Stimulated activated CD4-positive, alpha-beta T cell treated with anti-CD3 and anti-CD28 coated beads, Interleukin-1b, Interleukin-23, amount 100 ng/mL, for 4 hours (primary cell): ENCODE measurements at places on chromosomes 13 and 19.

GRCh38 chr13:75656425-75656989 lies 20.4 kb downstream of the LMO7 start:
- no peak for DNase-seq

GRCh38 chr19:4851551-4852290 lies 15.7 kb downstream of the PLIN3 start:
- peak; percentile 73 for DNase-seq

- DNase-seq = no peak
These were observed 1.7 kb downstream of the ITM2B start for GRCh38 chr13:48234566-48235340.

DNA sequence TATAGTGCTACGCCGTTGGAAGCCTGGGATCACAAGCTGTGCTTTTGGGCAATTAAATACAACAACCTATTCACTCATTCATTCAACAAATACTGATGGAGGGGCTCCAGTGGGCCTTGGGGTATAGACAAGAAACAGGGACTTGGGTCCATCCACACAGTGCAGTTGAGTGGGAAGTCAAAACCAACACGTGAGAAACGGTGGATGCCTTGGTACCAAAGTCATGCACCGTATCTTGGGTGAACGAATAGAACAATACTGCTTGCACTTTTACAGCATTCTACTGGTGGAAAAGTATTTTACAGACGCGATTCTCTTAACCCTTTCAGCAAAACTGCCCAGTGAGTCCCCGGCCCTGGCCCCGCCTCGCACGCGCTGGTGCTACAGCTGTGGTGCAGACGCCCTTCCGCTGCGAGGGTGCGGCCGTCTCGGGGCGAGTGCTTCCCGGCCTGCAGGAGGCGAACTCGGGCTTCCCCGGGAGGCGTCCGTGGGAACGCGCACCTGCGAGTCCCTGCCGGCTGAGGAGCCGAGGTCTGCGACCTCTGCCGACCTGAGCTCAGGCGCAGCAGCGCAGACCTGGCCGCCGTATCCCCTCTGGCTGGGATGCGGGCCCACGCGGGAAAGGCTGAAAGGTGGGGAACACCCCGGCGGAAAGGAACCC lies 8.3 kb downstream of the TNFRSF19 start:
- DNase-seq = peak; percentile 27

DNA sequence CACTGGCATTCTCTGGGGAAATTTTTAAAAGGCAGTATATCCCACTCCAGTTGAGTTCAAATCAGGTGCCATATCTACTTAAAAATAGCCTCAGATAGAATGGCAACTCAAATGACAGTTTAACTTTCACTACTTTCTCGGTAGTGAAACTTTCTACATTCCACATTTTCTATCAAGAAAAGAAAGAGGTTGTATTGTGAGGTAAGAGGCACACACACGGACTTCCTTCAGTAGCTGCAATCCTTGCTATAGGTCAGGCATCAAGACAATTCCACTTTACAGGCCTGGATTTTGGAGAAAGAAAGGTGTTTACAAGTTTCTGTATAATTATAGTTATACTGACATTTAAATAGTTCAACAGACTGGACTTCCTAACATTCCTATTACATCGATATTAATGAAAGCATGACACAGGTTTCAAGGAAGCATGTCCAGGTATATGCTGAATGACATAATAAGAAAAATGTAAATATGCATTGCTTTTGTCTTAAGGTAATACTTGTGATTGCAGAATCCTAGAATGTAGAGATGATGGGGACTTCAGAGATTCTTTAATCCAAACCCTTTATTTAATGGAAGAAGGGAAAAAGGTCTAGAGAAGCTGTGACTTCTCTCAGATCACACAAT lies 5.2 kb downstream of the STARD13 start:
- no peak for DNase-seq

GRCh38 chr19:46630586-46631205 lies 5.3 kb downstream of the GNG8 start:
- DNase-seq = no peak

DNA sequence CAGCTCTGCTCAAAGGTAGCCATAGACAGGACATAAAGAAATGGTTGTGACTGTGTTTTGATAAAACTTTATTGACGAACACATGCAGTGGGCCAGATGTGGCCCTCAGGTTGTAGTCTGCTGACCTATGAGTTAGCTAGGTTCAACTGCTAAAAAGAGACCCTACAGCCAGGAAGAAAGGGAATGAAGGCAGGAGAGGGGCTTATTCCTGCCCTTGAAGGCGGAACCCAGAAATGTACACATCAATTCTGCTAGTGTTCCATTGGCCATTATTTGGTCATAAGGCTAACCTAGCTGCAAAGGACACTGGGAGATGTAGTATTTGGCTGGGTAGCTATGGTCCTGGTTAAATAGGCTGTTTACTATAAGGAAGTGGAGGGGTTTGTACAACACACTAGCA lies 18.0 kb downstream of the APBA3 start:
- no peak for DNase-seq

DNA sequence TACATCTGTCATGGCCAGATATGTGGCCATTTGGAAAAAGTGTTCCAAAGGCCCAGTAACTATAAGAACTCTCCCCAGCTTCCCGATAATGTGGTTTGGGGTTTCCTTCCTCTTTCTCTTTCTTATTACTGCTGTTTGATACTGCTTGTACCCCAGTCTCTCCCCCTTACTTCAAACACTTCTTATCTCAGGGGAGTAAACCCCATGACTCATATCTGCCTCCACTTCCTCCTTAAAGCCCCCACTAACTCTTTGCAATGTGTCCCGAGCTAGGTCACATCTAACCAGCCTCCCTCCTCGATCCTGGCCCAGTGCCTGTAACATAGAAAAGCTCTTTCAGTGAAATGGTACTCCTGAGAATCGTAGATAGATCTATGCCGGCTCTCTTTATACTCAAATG lies 82.4 kb upstream of the STARD13 start:
- DNase-seq = no peak

GRCh38 chr13:39956036-39956435 lies 300.6 kb downstream of the COG6 start:
- peak; percentile 28 for DNase-seq

GRCh38 chr19:16325161-16325527 lies 518 bp downstream of the KLF2 start:
- peak; percentile 27 for DNase-seq

DNA sequence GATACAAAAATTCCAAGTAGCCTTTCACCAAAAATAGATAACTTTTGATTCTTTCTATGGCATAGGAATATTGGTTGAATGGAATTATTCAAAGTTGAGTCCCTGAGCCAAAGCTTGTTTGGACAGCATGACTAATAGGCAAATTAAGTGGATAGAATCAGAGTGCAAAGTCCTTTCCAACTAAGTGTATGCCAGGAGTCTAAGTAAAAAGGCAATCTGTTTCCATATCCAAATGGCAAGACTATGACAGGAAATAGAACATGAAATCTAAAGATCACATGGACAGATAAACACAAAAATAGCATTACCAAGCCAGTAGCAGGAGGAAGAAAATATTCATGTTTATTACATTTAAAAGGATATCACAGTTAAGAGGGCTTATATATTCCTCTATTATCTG lies 804.6 kb downstream of the SLITRK6 start:
- DNase-seq = no peak

DNA sequence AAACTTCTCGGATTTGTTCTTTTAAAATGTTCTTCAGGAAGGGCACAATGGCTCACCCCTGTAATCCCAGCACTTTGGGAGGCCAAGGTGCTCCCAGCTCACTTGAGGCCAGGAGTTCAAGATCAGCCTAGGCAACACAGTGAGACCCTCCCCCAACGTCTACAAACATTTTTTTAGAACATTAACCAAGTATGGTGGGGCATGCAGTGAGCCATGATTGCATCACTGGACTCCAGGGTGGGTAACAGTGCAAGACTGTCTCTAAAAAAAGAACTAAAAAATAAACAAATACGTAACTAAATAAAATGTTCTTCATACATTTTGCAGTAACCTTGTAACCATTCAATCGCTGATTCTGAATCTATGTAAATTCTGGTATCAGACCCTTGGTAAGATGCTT lies 2.1 kb upstream of the IPO5 start:
- no peak for DNase-seq

DNA sequence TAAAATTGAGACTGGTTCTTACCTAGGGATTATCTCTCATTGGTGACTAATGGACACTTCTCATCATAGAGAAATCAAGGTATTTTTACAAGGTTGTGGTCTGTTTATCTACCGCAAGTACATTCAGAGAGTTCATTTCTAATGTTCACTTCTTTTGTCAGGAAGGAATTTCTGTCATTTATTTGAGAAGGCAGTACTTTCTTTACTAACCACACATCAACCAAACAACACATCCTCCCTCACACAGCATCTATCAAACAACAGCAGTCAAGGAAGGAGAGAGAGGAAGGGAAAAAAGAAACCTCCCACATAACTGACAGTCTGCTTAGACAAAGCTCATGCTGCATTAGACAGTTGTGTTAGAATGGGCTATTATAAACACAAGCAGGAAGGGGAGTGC lies 182.3 kb upstream of the KLF12 start:
- DNase-seq = no peak

DNA sequence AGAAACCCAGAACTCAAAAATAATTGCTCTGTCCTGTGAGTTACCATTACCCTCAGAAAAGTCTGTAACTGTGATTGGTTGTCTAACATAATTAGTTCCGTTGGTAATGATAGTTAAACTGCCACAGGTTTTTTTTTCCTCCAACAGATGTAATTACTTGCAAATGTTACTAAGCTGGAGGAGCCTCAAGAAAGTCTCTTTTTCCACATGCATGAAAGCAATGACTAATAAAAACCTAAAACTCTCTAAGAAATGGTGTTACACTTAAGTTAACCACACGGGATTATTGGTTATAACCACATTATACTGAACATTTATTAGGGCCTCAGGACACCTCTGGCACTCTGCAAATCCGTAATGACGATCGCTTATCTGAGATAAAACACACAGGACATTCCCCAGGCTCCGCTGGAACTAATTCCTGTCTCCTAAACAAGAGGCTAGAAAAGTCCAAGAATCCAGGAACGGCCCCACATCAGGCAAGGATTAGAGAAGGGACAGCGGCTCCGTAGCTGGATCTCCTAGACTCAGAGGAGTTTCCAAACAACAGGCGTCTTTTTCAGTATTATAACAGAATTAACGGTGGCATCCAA lies 753 bp downstream of the ZNF235 start:
- DNase-seq = no peak

GRCh38 chr13:100230769-100231149 lies 141.9 kb downstream of the PCCA start:
- no peak for DNase-seq

DNA sequence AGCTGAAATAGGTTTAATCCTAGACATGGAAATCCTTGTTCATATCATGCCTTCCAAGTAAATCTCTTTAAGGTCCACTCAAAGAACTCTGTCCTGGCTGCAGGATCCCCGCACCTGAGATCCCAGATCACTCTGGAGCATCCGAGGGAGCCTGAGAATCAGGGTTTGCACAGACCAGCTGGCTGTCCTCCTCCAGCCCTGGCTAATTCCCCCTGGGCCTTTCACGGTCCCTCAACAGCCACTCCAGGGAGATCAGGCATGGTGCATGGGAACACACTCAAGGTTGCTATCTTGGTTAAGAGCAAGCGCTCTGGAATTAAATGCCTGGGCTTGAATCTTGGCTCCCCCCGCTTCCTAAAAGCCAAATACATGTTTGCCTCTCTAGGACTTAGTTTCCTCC lies 130.8 kb downstream of the IRS2 start:
- no peak for DNase-seq

DNA sequence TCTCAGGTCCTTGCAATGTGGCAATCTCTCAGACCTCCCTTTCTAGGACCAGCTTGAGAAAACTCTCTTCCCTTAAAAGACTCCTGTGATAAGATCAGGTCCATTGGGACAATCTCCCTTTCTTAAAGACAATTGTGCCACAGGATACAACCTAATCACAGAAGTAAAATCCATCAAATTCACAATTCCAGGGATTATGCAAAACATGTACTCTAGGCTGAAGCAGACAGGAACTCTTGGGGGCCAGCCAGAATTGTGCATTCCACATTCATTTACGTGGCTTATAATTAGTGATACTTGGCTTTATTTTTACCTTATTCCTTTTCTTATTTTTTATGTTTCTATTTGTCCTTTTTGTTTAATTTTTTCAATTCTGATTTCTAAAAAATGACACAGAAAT lies 257.9 kb downstream of the KLF12 start:
- DNase-seq = no peak

GRCh38 chr13:106568299-106569003 lies 514 bp upstream of the ARGLU1 start:
- no peak for DNase-seq

DNA sequence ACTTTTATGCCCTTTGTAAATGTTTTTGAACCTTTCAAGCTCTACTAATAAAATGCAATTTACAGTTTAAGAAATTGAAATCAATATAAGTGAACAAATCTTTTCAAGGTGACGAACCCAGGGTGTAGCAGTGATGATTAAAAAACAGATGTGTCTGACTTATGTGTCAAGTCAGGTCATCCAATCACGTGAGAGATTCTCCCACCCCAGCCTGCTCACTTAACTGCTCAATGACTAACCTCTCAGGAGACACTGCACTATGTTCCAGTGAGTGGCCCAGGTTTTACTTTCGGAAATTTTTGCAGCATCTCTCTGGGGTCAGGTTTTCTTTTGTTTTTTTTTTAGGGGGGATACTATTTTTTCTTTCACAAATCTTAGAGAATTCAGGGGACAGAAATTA lies 60.7 kb downstream of the ZNF429 start:
- peak; percentile 8 for DNase-seq

DNA sequence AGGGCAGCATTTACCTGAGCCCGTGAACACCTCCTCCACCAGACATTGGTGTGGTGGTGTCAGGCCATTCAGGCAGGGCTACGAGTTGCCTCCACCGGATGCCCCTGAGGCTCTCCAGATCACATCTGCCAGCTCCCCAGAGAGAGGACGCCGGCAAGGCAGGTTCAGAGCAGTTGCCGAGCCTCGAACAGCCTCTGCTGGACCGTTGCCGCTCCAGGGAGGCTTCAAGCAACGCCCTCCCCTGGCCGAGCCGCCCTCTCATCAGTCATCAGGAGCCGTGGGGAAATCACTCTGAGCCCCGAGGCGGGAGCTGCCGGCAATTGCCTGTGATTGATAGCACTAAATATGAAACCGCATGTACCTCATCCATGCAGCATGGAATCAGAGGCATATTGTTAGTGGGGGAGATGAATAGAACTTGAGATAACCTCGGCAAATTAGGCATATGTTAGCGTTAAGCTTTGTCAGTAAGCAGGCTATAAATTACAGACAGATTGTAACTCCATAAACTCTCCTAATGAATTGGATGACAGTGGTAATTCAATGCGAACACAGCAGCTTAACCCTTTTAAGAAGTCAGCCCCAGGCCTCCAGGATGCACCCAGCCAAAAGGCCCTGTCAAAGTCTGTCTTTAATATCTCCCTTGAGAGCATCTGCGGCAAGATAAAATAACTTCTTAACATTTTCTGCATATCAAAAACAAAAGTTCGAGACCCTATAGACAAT lies 29.8 kb upstream of the SPACA7 start:
- no peak for DNase-seq
